Activated CD4-positive, CD25-positive, alpha-beta regulatory T cell treated with anti-CD3 and anti-CD28 coated beads, Interleukin-2, amount 50 U/mL, for 72 hours (primary cell): ENCODE measurements at places on chromosomes 13 and 19.

- peak; percentile 36 for DNase-seq
Observed at GRCh38 chr19:23394511-23394910, 760 bp downstream of the ZNF91 start.

DNA sequence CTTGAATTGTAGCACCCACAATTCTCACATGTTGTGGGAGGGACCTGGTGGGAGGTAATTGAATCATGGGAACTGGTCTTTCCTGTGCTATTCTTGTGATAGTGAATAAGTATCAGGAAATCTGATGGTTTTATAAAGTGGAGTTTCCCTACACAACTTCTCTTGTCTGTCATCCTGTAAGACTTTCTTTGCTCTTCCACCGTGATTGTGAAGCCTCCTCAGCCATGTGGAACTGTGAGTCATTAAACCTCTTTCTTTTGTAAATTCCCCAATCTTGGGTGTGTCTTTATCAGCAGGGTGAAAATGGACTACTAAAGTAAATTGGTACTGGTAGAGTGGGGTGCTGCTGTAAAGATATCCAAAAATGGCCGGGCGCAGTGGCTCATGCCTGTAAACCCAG lies 215.6 kb downstream of the LIG4 start:
- no peak for DNase-seq

- DNase-seq = no peak
Observed at GRCh38 chr19:9187191-9187590, 8.4 kb downstream of the OR7D2 start.

DNA sequence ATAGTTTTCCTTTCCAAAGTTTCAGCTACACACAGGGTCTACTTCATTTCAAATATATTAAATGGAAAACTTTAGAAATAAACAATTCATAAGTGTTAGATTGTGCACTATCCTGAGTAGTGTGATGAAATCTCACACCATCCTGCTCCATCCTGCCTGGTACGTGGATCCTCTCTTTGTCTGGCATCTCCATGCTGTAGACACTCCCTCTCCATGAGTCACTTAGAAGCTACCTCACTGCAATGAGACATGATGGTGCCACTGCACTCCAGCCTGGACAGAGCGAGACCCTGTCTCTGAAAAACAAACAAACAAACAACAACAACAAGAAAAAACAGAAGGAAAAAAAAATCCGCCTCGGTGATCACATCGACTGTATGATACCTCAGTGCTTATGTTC lies 191.8 kb downstream of the PCCA start:
- no peak for DNase-seq

GRCh38 chr19:1507192-1507660 lies 5.6 kb downstream of the ADAMTSL5 start:
- no peak for DNase-seq

GRCh38 chr13:97189928-97190327 lies 32.2 kb upstream of the MBNL2 start:
- no peak for DNase-seq
